ENCODE measurements at places on chromosomes 4 and X.
A peak's percentile ranks its signal among the peaks of the same experiment; 100 is the strongest.

- DNase-seq, result no peak
Measured at GRCh38 chrX:51834076-51834475, 59.3 kb upstream of the MAGED1 start.

DNA sequence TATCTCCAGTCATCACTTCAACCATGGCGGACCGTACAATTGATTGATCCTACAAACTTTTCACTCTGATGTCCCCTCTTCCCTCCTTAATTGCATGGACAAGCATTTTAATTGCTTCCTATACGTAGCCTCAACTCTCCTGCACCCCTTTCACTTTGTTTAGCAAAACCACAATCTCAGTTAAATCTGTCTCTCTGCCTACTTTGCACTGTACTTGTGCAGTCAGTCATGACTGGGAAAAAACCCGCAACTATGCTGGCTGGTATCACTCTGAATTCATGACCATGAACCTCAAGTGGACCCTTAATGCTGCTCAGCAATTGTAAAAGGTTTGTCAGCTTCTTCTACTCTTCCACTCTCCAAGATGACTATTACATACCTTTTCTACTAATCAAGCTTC, 51.7 kb upstream of the AFF2 start:
- DNase-seq, result no peak

GRCh38 chr4:86895692-86896488, 3.7 kb upstream of the C4orf36 start:
- peak; percentile 66 for DNase-seq

DNA sequence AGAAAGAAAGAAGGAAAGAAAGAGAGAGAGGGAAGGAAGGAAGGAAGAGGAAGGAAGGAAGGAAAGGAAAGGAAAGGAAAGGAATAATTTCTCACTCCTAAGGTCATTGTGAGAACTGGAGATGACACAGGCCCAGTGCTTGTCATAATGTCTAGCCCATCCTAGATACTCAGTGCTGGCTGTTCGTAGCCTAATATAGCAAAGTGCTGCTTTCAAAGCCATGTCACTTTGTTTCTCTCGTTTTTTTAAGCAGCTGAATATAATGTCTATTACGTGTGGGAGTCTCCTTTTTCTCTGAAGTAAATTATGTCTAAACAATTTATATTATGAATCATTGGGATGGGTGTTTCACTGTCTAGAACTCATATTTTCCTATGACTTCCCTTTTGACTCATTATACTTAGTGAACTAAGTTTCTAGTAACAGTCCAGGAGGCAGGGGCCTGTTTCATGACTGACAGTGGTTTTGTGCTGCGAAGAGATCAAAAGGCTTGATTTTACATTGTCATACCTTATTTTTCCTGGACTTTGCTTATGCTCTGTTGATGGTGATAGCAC, 327.0 kb upstream of the ZFP42 start:
- DNase-seq, result no peak

GRCh38 chr4:73446336-73446938, 10.4 kb downstream of the AFP start:
- peak; percentile 25 for DNase-seq

- no peak for DNase-seq
Measured at GRCh38 chr4:168655182-168655581, 158.3 kb downstream of the PALLD start.

DNA sequence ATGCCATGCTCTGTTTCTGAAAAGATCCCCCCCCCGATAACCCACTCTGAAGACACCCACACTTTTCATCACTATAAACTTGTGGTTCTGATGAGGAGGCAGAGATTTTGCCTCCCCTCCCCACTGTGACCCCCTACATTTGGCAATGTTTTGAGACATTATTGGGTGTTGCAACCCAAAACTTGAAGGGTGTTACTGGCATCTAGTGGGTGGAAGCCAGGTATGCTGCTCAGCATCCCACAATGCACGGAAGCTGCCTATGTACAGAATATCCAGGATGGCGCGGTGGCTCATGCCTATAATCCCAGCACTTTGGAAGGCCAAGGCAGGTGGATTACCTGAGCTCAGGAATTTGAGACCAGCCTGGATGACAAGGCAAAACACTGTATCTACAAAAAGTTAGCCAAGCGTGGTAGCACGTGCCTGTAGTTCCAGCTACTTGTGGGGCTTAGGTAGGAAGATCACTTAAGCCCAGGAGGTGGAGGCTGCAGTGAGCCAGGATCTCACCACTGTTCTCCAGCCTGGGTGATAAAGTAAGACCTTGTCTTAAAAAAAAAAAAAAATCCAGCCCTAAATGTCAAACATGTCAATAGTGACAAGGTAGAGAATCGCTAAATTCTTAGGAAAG, 87.3 kb downstream of the SCD5 start:
- no peak for DNase-seq

DNA sequence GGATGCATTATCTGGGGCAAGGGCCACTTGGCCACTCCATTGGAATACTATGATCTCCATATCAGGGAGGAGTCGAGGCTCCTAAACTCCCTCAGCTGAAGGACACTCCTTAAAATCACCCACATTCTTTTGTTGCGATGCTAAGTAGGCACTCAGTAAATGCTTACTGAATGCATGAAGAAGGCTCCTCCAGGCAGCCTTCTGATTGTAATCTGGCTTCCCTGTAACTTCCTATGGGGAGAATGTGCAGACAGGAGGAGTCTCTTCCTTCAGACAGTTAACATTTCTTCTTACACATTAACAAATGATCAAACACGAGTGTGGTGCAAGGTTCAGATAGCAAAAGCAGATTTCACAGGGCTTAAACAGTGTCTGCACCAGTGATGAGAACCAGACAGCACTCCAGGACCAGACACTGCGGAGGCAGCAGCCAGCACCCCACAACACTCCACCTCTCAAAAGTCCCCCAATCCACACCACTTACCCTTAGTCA, 21.4 kb upstream of the USO1 start:
- DNase-seq, result no peak

DNA sequence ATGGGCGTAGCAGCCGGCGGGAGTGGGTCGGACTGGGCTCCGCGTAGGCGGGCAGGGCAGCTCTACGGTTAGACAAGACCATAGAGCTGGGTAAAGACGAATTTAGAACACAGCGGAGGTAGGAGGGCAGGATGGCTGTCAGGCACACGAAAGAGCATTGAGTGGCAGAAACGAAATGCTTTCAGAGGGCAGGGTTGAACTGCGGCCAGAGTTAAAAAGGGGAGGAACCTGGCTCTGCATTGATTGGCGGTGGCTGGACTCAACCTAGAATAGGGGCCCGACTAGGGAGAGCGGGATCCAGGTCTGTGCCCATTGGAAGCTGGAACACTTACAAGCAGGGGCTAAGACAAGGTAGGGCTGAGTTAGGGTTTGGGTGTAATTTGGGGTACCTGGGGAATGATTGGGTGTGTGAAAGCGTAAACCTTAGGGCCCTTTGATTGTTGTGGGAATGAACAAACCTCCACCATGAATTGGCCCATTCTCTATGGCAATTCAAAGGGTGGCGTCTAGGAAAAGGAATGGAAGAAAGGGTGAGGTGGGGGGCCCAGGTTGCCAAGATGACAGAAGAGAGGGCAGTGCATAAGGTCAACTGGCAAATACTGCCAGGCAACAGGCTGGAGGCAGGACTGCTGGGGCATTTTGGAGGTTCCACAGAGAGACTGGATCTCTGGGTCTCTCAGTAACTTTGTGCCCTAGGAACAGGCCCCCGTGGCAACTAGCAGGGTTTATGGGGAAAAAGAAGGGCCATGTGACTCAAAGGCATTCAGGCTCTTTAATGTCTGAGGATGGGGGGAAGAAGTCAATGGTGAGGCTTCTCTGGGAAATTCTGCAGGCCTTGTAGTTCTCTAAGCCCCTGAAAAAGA, 911 bp upstream of the ELK1 start:
- no peak for DNase-seq

DNA sequence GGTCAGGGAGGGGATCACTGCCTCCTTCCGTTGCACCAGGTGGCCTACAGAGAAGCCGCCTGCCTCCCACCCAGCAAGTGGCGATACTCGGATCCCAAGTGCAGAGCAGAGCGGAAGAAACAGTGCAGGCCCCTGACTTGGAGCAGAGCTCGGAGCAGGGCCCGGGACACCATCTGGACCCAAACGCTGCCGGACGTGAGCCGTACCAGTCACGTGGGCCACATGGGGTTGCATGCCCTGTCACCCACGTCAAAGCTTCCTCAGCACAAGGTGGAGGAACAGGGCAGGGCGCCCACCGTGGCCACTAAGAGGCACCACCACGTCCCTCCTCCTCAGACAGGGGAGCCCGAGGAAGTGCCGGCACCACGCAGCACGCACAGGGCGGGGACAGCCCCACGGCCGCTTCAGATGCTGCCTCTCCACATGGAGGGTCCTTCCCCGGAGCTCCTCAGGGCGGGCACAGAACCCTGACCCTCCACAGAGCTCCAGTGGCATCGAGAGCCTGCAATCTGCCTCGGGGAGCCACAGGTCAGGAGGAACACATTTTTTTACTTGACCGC, 18.7 kb downstream of the ZFYVE28 start:
- no peak for DNase-seq

DNA sequence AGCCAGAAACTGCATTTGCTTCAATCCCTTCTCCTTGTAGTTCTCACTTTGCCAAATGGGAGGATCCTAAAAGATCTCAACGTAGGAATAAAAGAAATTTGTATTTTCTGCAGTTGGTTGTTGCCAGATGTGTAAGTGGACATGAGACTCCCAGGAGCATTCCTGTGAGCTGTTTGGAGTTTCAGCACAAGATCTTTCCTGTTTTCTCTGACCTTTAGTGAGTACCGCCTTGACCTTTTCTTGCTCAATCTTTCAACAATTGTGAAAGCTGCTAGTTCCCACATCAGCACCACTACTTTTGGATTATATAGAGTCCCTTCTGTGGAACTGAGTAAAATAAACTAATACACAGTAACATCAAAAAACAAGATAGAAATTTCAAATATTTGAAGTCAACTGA, 683.8 kb upstream of the PABPC4L start:
- DNase-seq, result no peak

DNA sequence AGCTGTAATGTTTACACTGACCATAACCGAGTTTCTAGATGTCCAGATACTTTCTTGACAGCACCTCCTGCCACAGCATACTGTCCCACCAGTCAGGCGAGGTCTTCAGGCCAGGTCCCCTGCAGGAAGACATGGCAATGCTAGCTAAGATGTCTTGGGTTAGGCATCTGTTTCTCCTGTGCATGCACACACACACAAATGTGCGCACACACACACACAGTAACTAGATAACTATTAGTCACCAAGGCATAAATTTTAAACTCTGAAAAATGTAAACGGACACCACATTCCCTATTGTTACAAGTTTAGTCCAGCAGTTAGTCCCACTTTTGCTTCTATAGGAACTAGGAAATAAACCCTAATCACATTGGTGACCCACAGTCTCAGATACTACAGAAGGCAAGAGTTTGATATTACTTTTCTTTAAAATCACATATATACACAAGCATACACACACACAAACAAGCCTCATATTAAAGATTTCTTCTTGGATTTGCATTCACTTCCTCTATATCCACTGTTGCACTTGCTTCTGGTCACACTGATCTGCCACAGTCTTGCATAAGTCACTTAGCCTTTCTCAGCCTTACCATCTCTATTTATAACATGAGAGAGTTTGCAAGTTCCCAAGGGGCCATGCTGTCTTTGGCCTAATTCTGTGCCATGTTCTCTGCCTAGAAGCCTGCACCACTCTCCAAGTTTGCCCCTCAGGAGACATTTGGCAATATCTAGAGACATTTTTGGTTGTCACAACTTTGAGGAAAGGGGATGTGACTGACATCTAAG, 32.2 kb downstream of the IL21 start:
- DNase-seq, result no peak

DNA sequence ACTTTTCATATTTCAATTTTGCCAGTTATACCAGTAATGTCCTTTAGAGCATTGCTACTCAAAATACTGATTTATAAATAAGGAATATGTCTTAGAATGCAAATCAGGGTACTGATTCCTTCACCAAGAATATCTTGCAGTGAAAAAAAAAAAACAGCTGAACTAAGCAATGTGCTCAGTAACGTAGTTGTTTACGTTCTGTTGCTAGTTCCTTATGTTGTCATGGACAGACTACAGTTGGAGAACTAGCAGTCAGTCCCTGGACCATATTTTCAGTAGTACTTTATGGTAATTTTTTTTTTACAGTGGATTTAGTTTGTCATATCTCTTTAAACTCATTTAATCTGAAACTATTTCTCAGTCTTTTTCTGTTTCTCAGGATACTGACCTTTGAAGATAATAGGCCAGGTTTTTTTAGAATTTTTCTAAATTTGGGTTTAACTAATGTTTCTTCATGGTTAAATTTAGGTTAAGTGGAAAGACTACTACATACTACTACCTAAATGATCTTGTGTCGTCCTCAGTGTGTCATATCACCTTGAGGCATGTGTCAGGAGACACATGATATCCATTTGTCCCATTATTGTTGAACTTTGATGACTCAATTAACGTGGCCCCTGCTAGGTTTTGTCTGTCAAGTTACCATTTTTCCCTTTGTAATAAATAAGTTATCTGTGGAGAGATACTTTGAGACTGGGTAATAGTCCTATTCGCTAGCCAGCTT, 21.0 kb downstream of the SMARCAD1 start:
- no peak for DNase-seq

DNA sequence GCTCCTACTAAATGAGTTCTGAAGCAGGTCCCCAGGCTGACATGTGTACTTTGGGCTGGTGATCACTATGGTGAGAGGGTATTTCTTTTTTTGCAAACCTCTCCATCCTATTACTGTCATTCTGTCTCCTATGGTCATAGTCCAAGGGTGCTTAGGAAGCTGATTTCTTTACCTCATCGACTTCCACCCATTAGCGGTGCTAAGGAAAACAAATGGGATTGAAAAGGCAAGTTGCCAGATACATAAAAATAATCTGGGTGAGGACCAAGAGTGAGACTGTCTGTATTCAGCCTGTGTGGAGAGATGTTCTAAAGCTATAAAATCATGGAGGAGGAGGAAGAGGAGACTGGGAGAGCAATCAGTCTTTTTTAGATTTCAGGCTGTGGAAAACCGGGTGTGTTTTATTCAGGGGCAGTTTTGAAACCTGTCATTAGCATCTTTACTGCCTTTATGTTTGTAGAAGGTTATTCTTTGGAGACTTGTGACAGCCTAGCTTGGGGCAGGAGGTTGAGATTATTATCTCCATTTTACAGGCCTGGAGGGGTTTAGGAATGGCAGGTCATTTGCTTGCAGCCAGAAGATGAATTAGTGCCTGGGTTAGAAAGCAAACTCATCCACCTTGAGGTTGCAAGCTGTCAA, 1.9 kb downstream of the TMEM164 start:
- no peak for DNase-seq

DNA sequence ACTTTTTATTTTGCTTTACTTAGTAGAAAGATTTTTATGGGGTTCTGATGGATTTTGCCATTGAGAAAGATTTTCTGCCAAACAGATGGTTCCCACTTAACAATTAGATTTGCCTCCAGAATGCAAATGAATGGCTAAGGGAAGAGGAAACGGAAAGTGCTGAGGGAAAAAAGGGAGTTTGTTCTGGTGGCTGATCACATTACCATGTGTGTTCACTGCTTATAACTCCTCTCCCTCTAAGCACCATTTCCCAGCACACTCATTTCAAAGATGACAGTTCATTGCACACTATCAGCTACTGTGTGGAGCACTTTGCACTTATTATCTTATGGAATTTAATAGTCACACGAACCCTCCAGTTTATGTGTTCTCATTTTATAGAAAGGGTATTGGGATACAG, 68.0 kb upstream of the GRID2 start:
- no peak for DNase-seq
